Caudate nucleus (tissue), 63 donors: ENCODE measurements at places on chromosomes 3 and 15.

DNA sequence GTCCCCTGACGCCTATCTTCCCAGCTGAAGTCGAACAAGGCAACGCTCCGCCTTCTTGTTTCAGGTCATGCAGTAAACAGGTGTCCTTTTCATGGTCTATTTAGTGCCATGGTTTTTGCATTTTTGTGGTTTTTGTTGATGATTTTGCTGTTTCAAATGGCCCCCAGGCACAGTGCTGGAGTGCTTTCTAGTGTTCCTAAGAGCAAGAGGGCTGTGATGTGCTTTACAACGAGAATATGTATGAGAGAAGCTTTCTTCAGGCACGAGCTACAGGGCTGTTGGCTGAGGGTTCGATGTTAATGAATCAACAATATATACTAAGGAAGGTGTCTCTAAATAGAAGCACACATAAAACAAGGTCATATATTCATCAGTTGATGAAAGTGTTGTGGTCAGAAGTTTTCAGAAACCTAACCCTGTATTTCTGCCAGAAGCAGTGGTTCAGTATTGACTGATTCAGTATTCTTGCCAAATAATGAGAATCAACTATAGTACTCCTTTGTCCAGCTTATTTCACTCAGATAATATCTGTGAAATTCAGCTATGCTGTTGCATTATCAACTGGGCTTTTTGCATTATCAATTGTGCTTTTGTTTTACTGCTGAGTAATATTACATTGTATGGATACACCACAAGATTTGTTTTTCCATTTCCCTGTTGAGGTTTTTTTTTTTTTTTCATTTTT lies 18.5 kb downstream of the LIMD1 start:
- DNase-seq = no peak

DNA sequence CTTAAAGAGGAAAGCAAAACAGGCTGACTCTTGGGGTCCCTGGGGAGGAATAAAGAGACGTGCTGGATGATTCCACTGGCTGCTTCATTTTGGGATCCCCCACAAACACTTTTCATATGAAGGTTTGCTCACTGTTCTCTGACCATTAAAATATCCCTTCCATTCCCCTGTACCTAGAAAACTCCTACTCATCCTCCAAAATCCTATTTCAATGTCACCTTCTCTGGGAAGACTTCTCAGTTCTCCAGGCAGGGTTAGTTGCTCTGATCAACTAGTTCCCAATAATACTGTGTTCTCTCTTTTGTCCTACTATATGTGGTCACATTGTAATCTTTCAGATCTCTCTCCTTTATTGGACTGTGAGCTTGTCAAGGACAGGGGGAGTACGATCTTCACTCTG lies 19.0 kb downstream of the LARP6 start:
- DNase-seq = no peak

DNA sequence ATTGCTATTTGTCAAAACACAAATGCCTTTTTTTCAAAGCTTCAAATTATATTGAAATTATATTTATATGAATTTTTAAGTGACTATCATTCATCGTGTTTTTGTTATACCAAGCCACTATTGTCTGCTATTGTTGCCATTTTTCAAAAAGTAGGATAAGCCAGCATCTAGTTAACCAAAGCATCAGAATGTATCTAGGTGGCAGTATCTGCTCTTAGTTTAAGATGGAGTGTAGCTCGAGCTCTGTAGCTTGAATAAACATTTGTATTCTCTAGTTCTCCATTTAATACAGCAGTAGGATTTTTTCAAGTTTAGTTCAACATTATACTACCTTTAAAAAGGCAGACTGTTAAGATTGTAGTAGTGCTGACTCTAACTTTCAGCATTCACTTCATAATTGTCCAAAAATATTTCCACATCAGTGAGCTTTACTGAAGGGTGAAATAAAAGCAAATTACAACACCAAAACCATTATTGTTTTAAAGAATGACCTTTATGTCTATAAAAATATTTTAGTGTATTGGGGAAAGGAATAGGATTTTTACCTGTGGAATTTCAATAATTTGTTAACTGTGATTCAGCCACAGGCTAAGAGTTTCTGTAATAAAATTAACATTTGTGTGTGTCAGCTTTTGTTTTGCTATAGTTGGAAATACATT lies 19.6 kb upstream of the C15orf61 start:
- no peak for DNase-seq

GRCh38 chr15:70436428-70436827 lies 326.9 kb downstream of the UACA start:
- DNase-seq = no peak

DNA sequence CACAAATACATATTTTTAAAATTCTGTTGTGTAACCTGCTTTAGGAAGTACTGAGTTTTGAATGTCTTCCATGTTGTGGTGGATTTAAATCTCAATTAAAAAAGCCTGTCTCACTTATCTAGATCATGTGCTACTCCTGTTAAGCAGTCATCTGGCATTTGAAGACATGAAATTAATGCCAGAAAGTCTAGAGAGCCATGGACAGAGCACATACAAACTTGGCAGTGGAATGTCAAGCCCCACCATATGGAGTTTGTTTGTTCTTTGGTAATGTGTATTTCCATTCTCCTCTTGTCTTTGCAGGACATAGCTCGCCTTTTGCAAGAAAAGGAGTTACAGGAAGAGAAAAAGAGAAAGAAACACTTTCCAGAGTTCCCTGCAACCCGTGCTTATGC lies 39.3 kb upstream of the UTS2B start:
- DNase-seq = no peak

DNA sequence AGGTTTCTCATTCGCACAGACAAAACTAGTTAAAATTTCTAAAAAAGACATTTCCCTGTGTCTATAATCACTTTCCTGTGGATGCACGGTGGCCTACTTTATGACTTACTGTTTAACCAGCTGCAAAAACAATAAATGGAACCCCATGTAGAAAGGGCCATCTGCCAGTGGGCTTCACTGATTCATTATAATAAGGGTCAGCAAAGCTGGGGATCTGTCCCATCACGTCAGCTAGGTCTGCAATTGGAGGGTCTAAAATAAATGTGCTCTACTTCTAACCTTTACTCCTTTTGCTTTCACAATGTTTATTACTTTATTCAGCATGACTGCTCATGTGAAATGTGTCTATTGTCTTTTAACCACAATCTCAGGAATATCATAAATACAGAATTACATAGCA lies 43.1 kb upstream of the NMD3 start:
- DNase-seq = no peak

- DNase-seq = no peak
These were observed 109.6 kb upstream of the FXR1 start for GRCh38 chr3:180802837-180803236.

GRCh38 chr3:122322095-122323075 lies 2.7 kb upstream of the CSTA start:
- DNase-seq = no peak

DNA sequence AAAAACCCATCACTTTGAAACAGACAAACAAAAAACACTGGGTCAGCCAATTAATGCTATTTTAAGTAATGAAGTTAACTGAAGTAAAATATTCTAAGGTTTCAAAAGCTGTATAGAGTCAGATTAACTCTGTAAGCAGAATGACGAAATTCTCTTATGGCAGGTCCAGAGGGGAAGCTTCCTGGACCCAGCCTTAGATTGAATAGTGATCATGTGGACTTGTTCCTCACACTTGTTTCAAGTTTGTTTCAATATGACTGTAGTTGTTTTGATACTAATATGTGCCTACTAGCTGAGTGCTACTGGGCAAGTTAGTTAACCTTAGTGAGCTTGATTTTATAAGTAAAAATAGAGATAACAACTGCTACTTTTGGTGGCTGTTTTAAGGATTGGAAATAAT lies 32.6 kb downstream of the PLS1 start:
- no peak for DNase-seq

GRCh38 chr15:92384381-92384780 lies 9.3 kb upstream of the ST8SIA2 start:
- DNase-seq = no peak

DNA sequence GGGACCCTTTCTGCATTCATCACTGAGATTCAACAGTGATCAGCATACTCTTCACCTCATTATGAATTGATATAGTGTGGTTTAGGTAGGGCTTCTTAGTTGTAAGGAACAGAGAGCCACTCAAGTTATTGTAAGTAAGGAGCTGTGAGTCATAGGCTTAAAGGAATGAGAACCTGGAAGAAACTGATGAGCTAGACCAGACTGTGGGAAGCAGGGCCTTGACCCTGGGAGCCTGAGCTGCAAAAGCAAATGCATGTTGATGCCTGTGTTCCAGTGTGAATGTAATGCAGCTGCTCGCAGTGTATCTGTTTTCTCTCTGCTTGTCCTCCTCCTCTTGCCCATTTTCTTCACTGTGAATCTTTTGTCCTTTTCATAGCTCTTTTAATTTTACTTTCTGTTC lies 13.6 kb downstream of the ZKSCAN7 start:
- DNase-seq = no peak

DNA sequence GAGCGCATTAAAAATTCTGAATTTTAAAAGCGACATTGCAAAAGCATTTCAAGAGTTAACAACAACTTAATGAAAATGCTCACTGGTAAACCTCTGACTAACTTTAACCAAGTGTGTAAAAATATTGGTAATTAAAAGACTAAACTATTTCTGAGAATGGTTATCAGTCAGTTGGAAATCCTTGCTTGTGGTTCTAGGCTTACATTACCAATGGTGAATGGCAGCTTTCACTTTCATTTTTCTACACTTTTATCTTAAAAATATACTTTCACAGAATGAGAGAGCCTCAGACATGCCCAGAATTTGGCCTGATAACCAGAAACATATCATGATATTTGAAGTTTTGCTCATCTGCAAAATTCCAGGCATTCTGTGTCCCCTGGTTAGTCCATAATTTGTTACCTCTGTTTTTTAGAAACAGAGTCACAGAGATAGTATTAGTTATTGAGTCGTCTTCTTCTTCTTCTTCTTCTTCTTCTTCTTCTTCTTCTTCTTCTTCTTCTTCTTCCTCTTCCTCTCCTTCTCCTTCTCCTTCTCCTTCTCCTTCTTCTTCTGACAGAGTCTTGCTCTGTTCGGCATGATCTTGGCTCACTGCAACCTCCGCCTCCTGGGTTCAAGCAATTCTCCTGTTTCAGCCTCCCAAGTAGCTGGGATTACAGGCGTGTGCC lies 5.5 kb upstream of the RNF111 start:
- DNase-seq = no peak

GRCh38 chr15:60381148-60381788 lies 16.5 kb downstream of the ANXA2 start:
- DNase-seq = no peak
